Chondrocyte (in vitro differentiated cells): ENCODE measurements at places on chromosomes 6 and 20.
A peak's percentile ranks its signal among the peaks of the same experiment; 100 is the strongest.

GRCh38 chr6:127880429-127880828 lies 20.4 kb downstream of the THEMIS start:
- DNase-seq, result no peak

DNA sequence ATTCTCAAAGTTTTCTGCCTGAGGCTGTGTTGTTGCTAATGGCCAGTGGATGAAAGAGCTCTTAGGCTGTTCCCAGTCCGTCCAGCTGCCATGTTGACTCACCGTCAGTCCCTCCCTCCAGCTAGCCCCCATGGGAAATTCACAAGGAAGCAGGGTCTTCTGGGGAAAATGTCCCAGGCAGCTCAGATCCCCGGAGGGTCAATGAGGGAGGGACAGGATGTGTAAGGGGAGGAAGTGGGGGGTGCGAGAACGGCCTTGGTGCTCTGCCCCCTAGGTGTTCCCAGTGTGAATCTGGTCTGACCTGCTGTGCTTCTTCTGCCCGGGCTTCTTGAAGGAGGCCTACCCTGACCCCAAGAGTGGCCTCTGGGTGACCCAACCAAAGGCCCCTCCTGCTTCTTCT lies 65.9 kb downstream of the CEBPB start:
- no peak for DNase-seq

- no peak for DNase-seq
These were observed 721 bp downstream of the KDM1B start for GRCh38 chr6:18155864-18156421.

DNA sequence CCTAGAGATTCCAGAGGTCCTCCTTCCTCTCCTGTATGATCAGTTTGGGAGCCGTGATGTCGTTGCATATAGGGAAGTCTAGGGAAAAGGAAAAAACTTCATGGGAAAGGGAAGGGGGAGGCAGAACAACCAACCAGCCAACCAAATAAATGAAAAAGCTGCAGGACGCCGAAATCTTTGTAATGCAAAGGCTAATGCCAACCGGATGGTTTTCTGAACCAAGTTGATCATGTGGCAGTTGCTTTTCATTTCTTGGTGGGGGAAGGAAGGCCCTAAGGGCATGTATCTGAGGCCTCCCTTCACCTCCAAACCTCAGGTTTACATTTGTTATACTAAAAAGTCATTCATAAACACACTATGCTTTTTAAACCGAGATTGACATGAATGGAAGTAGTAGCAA lies 167.2 kb downstream of the ARID1B start:
- no peak for DNase-seq

- DNase-seq, result no peak
These were observed 32.5 kb downstream of the BFSP1 start for GRCh38 chr20:17498641-17499040.

- no peak for DNase-seq
These were observed 231.9 kb downstream of the PKHD1 start for GRCh38 chr6:51855310-51856082.

DNA sequence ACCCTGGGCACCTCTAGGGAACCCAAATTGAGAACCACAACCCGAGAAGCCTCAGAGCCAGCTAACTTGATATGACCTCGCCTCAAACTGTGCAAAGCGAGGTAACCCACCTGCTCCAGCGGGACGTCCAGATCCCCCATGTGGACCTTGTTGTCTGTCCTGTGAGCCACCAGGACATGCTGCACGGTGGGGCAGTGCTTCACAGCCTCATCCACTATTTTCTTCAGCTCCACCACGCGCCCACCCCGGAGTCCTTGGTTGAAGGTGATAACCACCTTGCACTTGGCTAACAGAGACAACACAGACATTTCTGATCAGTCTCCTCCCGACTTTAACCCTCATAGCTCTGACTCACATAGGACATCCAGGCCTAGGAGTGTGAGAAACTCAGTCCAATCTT lies 30.8 kb upstream of the APMAP start:
- DNase-seq, result peak; percentile 81

GRCh38 chr6:116158641-116159040 lies 32.7 kb upstream of the COL10A1 start:
- no peak for DNase-seq

- no peak for DNase-seq
These were observed 49.4 kb upstream of the CARMIL1 start for GRCh38 chr6:25229671-25230321.

GRCh38 chr6:168148231-168148849 lies 69.3 kb upstream of the FRMD1 start:
- DNase-seq, result no peak

GRCh38 chr6:103895136-103895535 lies 964.6 kb downstream of the HACE1 start:
- no peak for DNase-seq

GRCh38 chr6:130872250-130873095 lies 45.3 kb downstream of the SMLR1 start:
- no peak for DNase-seq

DNA sequence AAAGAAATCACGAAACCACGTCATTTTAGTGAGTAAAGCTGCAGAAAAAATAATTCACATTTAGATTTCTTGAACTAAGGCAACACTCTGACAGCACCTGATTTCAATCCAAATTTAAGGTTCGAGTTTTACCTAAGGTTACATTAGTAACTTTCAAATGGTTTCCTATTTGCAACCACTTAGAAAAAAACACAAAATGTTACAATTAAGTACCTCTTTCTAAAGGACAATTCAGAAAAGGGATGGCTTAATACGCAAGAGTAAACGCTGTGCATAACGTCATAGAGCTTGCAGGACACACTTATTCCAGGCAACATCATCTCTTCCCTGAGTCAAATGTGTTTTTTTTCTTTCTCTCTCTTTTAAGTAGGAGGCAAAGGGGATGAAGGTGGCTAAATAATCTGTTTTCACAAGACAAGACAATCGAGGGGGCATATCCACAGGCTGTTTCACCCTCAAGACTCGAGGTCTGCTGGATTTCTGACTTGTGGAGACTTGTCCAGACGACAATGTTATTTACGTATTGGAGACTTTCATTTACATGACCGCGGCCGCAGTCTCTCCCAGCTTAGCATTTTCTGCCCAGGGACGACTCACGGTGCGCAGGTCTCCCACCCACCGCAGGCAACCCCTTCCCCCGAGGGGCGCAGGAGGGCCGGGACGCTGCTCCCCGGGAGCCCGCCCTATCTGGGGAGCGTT lies 86.0 kb downstream of the SESN1 start:
- no peak for DNase-seq

DNA sequence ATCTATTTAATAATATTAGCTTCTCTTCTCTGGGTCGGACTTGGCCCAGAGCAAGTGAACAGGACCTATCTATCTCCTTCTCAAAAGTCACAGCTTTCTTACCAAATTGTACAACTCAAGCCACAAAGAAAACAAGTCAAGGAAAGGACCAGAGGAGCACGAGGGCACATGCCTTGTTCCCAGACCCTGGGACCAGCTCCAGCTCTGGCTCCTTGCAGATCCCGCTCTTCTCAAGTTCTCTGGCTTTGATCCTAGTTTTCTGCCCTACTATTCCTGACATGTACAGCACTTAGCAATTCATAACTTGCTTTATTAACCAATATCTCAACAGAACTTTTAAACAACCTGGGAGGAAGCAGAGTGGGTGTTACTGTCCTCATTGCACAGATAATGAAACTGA lies 185.9 kb downstream of the ESR1 start:
- no peak for DNase-seq

DNA sequence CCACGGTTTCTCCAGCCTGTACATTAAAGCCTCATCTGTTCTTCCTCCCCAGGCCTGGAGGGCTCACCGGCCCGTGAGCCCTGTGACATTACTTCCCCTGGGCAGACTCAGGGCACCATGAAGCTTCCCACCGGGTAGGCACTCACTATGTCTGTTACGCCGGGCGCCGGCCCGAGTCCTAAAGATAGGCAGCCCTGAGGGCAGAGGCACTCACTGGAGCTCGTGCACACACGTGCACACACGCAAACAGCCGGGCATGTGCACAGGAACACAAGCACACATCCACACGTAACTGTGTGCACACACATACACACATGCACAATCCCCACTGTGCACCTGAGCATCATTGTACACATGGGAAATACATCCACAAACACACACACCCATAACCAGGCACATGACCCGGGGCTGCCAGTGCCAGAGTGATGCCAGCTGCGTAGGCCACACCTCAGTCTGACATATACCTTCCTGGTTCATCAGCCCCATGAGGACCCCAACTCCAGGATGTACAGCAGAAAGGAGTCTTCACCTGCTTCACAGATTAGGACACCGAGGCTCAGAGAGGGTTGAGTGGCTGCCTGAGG lies 83.7 kb downstream of the YTHDF1 start:
- peak; percentile 79 for DNase-seq

- peak; percentile 81 for DNase-seq
These were observed at the start of gene CUL9 for GRCh38 chr6:43181942-43182860. CUL9 (plus strand) TSS chr6:43182196; CDS start chr6:43184311, 2,115 bp downstream.

GRCh38 chr6:147530132-147531060 lies 21.9 kb downstream of the SAMD5 start:
- DNase-seq, result no peak

DNA sequence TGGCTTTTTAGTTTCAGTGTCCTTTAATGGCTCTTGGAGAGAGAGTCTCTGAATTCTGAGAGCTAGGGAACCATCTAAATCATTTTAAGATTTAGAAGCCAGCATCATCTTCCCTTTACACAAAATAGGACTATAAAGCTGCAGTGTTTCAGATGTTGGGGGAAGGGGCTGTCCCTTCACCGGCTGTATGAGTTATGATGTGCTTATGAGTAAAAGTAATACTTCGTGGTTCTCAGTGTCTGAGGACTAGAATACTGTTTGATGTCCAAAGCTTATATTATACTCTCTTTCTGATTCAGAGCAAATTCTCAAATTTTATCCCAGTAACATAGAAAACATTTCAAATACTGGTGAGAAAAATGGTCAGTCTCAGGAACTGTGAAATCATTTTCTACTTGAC lies 63.5 kb upstream of the FAM8A1 start:
- DNase-seq, result no peak

GRCh38 chr20:52269321-52269720 lies 77.7 kb upstream of the ZFP64 start:
- no peak for DNase-seq

DNA sequence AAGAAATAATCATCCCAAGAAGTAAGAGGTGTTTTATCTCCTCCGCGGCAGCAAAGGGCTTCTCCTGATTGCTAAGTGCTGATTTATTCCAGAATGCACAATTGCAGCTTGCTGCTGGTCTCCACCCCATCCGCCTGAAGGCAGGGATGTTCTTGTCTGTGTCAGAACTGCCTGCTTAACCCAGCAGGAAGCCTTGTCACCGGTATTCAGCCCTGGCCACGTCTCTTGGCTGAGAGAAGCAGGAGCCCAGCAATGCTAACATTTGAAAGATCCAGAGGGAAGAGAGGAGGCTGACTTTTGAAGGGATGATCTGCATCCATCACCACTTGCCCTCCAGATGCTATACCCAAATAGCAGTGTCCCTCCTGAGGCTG lies 4.2 kb downstream of the SCML4 start:
- no peak for DNase-seq

DNA sequence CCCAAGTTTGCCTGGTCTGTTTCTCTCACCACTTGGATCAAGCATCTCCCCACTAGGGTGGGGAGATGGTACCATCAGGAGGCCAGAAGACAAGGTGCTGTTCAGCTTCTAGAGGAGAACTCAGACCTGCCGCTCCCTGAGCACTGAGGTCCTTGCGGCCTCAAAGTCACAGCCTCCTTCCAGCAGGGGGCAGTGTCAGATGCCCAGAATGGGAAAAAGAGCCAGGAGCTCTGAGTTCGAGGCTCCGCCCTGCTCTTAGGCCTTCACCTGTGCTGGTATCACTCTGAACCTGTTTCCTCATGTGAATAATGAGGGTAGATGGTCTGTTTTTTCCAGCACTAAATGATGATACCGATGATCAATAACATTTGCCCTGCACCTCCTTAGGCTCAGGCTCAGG lies 68.7 kb downstream of the TOX2 start:
- DNase-seq, result no peak

- no peak for DNase-seq
These were observed 137.7 kb upstream of the DEFB112 start for GRCh38 chr6:50187351-50187921.

DNA sequence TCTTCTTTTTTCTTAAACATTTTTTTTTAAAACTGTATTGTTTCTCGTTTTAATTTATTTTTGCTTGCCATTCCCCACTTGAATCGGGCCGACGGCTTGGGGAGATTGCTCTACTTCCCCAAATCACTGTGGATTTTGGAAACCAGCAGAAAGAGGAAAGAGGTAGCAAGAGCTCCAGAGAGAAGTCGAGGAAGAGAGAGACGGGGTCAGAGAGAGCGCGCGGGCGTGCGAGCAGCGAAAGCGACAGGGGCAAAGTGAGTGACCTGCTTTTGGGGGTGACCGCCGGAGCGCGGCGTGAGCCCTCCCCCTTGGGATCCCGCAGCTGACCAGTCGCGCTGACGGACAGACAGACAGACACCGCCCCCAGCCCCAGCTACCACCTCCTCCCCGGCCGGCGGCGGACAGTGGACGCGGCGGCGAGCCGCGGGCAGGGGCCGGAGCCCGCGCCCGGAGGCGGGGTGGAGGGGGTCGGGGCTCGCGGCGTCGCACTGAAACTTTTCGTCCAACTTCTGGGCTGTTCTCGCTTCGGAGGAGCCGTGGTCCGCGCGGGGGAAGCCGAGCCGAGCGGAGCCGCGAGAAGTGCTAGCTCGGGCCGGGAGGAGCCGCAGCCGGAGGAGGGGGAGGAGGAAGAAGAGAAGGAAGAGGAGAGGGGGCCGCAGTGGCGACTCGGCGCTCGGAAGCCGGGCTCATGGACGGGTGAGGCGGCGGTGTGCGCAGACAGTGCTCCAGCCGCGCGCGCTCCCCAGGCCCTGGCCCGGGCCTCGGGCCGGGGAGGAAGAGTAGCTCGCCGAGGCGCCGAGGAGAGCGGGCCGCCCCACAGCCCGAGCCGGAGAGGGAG lies 580 bp downstream of the VEGFA start:
- DNase-seq, result no peak

DNA sequence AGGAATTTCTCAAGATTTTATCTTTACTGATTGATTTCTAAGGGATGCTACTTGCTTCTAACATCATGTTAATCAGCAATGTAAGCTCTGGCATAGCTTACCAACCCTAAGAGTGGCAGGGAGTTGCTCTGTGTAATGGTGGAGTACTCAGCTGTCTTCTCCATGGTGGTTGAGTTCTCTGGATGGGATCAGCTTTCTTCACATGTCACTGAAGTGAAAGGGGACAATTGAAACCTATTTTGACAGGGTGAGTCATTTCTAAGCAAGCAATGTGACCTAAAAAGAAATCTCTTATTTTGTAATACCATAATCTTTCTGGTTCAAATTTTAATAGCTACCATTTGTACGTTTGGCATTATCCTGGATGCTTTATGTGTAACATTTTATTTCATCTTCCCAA lies 430.4 kb downstream of the GJA1 start:
- no peak for DNase-seq

GRCh38 chr20:709423-709822 lies 33.8 kb upstream of the SCRT2 start:
- DNase-seq, result no peak

GRCh38 chr20:62335532-62335931 lies 31.6 kb downstream of the LAMA5 start:
- DNase-seq, result no peak

GRCh38 chr6:23413327-23414050 lies 712.5 kb upstream of the NRSN1 start:
- no peak for DNase-seq

- DNase-seq, result no peak
These were observed 78.5 kb upstream of the SIRPA start for GRCh38 chr20:1816384-1817381.
